ENCODE measurements at places on chromosomes 4 and X.

- H3K36me3 ChIP-seq = no peaks in the 10 kb centered on the region
- H3K27ac ChIP-seq = no peak overlapping the region
- H3K27me3 ChIP-seq = no peaks in the 10 kb centered on the region
- H3K4me3 ChIP-seq = no peak overlapping the region
- DNase-seq = no peak
Observed at GRCh38 chr4:36852856-36853255, 391.7 kb upstream of the NWD2 start.

- H3K27ac ChIP-seq = no peak overlapping the region
- no peak overlapping the region for H3K4me3 ChIP-seq
- no peaks in the 10 kb centered on the region for H3K36me3 ChIP-seq
- no peaks in the 10 kb centered on the region for H3K27me3 ChIP-seq
- no peak for DNase-seq
Observed at GRCh38 chr4:173793937-173794510, 264.0 kb upstream of the HAND2 start.

DNA sequence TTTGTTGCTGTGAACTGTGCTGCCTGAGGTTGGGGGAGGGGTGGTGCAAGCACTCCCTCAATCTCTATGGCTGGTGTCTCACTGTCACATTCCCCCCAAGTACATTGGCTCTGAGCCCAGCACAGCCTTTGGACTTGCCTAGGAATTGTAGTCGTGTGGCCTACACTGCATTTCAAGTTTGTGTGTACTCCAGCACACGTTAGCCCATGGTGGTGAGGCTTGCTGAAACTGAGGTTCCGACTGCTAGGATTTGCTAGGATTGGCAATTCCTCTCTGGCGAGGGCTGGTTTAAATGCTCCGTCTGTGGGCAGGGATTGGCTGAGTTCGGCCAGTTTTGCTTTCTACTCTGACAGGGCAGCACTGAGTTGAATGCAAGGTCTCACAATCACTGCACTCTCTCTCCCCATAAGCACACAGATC lies 121.7 kb upstream of the CXXC4 start:
- H3K4me1 ChIP-seq = no peaks in the 10 kb centered on the region
- H3K36me3 ChIP-seq = no peaks in the 10 kb centered on the region
- H3K27ac ChIP-seq = no peak overlapping the region

DNA sequence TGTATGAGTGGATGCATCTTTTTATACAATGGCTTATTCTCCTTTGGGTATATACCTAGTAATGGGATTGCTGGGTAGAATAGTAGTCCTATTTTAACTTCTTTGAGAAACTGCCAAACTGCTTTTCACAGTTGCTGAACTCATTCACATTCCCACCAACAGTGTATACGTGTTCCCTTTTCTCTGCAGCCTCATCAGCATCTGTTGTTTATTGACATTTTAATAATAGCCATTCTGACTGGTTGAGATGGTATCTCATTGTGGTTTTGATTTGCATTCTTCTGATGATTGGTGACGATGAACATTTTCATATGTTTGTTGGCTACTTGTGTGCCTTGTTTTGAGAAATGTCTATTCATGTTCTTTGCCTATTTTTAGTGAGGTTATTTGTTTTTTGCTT lies 687.0 kb upstream of the EPHA5 start:
- H3K36me3 ChIP-seq = no peaks in the 10 kb centered on the region
- DNase-seq = no peak
- H3K4me3 ChIP-seq = no peak overlapping the region

DNA sequence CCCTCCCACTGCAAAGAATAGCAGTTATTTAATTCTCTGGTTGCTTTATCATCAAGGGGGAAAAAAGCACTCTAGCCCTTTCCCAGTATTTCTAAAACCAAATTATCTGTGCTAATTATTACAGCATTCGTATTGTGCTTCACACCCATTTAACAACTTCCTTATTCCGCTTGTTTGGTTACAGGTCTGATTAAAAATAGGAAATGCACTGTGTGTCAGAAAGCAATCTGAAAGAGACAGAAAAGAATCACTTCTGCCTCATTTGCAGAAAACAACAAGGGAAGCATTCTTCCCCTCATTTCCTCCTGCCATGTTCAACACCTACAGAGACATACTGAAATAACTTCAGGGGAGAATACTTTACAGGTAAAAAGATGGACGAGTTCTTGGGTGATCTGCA lies 114.9 kb upstream of the MAP3K15 start:
- peaks cover 28% of the 10 kb centered on the region for H3K4me1 ChIP-seq
- H3K27ac ChIP-seq = peak overlapping the region; percentile 4
- no peak for DNase-seq
- H3K36me3 ChIP-seq = peaks cover 35% of the 10 kb centered on the region
- no peak overlapping the region for H3K4me3 ChIP-seq
- no peaks in the 10 kb centered on the region for H3K27me3 ChIP-seq

GRCh38 chr4:150315691-150316090 lies 237.4 kb downstream of the DCLK2 start:
- H3K27ac ChIP-seq = no peak overlapping the region
- no peaks in the 10 kb centered on the region for H3K27me3 ChIP-seq
- H3K4me3 ChIP-seq = no peak overlapping the region
- peaks cover 58% of the 10 kb centered on the region for H3K36me3 ChIP-seq

GRCh38 chr4:86033171-86033570 lies 326.7 kb downstream of the MAPK10 start:
- H3K27ac ChIP-seq = no peak overlapping the region
- DNase-seq = no peak
- H3K4me3 ChIP-seq = no peak overlapping the region

DNA sequence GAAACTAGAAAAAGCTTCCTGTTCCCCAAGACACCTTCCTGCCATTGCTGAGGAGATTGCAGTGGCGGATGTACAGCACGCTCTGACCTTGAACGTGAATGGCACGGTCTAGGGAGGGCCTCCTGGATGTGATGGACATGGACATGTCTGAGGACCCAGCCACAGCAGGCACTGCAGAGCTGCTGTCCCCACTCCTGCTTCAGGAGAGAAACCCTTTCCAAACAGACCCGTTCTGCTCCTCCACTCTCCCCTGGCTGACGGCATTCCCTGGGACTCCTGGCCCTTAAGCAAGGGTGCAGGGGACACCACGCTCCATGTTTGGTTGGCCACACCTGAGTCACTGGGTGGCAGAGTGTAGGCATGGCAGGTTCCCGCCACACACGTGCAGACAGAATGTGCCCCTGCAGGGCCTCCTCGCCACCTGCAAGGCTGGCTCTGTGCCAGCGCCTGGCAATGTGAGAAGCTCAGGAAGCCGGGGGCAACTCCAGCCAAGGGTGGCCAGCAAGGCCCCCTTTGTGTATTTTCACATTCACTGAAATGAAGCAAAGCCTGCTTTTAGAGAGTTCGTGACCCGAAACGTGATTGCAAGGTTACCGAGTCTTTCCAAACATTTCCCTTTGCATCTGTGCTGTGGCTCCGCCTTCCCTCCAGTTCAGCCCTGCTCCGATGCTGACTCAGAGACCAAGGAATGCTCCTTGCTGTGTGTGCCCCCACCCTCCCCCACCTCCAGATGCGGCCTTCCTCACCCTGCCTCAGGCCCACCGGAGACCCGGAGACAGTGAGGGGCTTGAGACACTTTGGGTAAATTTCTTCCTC lies 46.1 kb downstream of the HTRA3 start:
- H3K36me3 ChIP-seq = no peaks in the 10 kb centered on the region
- no peaks in the 10 kb centered on the region for H3K4me1 ChIP-seq
- no peak overlapping the region for H3K4me3 ChIP-seq

DNA sequence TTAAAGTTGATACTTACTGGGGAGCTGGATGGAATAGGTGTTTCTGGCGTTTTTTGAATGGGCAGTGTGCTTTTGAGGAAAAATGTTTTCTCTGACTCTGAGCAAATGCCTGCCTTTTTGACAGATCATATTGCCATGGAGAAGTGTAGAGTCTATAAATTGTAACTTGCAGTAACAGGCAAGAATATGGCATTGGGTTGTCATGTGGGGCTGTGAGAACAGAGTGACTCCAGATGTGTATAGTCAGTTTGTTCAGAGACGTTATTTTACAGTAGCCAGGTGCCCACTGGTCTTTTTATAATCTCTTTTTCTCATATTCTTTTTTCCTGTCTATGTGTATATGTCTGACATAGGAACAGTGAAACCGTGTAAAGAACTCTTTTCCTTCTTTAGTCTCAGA lies 40.8 kb downstream of the RAPGEF2 start:
- no peak for DNase-seq
- no peaks in the 10 kb centered on the region for H3K27me3 ChIP-seq
- no peak overlapping the region for H3K4me3 ChIP-seq
- H3K36me3 ChIP-seq = no peaks in the 10 kb centered on the region
- peaks cover 9% of the 10 kb centered on the region for H3K4me1 ChIP-seq
- no peak overlapping the region for H3K27ac ChIP-seq

DNA sequence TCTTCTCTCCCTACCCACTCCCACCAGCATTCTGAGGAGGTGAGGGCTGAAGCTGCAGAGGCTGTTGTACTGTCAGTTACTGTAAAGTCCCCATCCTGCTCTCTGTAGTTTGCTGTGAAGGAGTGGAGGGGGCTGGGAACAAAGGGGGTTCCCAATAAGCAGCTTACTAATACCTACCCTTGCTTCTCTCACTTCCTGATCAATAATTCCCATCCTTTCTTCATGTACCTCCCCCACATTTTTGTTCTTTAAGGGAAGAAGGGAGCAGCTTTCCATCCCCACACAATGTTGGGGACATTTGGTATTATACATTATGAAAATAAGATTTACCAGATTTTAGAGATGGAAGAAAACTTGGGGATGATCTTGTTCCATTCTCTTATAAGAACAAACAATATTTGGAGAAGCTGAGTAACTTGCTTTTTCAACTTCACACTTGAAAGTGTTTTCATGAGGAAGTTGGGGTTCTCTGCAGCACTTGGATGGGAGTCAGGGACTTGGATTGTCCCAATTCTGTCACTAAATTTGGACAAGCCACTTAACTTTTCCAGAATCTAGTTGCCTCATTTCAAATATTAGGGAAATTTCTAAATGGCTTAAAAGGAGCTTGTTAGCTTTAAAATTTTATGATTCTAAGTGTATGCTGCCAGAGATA lies 5.4 kb downstream of the TBC1D1 start:
- no peak overlapping the region for H3K4me3 ChIP-seq
- peaks cover 81% of the 10 kb centered on the region for H3K4me1 ChIP-seq
- H3K36me3 ChIP-seq = peaks cover 16% of the 10 kb centered on the region
- no peak overlapping the region for H3K27ac ChIP-seq
- no peak for DNase-seq
- no peaks in the 10 kb centered on the region for H3K27me3 ChIP-seq

GRCh38 chr4:7124689-7125442 lies 57.0 kb upstream of the GRPEL1 start:
- peaks cover 10% of the 10 kb centered on the region for H3K27me3 ChIP-seq
- H3K36me3 ChIP-seq = no peaks in the 10 kb centered on the region
- H3K27ac ChIP-seq = no peak overlapping the region

- no peak for DNase-seq
- no peak overlapping the region for H3K27ac ChIP-seq
- no peak overlapping the region for H3K4me3 ChIP-seq
- H3K27me3 ChIP-seq = peaks cover 3% of the 10 kb centered on the region
- H3K36me3 ChIP-seq = no peaks in the 10 kb centered on the region
- H3K4me1 ChIP-seq = no peaks in the 10 kb centered on the region
Observed at GRCh38 chr4:89539797-89540711, 232.5 kb upstream of the GPRIN3 start.

DNA sequence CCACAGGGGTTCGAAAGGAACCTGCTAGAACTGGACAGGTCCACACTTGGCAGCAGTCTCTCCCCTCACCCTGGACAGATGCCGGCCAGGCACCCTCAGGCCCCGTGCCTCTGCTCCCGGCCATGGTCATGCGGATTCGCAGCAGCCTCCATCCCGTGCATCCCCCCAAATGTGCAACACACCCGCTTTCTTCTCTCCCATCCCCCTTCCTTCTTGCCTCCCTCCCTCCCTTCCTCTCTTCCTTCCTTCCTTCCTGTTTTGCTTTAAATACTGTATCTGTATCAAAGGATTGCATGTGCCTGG lies 35.0 kb upstream of the HMX1 start:
- H3K4me1 ChIP-seq = no peaks in the 10 kb centered on the region
- no peak overlapping the region for H3K27ac ChIP-seq
- no peak for DNase-seq
- no peak overlapping the region for H3K4me3 ChIP-seq

DNA sequence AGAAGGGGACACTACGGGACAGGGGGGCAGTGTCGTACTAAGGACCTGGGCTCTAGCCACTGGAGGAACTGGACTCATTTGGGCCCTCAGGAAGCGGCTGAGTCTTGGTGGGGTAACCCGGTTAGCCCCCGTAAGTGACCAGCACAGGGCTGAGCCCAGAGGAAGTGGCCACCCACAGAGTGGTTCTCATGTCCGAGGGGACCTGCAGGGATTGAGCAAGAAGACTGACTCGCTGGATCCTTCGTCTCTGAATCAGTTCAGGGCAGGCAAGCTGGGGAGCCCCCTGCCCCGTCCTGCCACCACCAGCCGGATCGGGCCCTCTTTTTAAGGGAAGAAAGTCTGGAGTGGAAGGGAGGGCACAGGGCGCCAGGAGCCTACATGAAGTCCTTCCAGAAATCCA lies 719 bp upstream of the BGN start:
- H3K4me3 ChIP-seq = no peak overlapping the region
- no peak for DNase-seq
- no peaks in the 10 kb centered on the region for H3K36me3 ChIP-seq
- no peaks in the 10 kb centered on the region for H3K27me3 ChIP-seq
- no peak overlapping the region for H3K27ac ChIP-seq

- no peak for DNase-seq
- H3K4me3 ChIP-seq = no peak overlapping the region
- H3K27me3 ChIP-seq = no peaks in the 10 kb centered on the region
- no peaks in the 10 kb centered on the region for H3K36me3 ChIP-seq
- H3K27ac ChIP-seq = no peak overlapping the region
Observed at GRCh38 chr4:136985683-136986082, 546.6 kb downstream of the PCDH18 start.

GRCh38 chr4:85496933-85497332 lies 22.0 kb downstream of the ARHGAP24 start:
- H3K27me3 ChIP-seq = no peaks in the 10 kb centered on the region
- DNase-seq = no peak
- H3K4me3 ChIP-seq = no peak overlapping the region
- peaks cover 73% of the 10 kb centered on the region for H3K4me1 ChIP-seq
- H3K36me3 ChIP-seq = peaks cover 19% of the 10 kb centered on the region

GRCh38 chr4:77624213-77624612 lies 18.6 kb downstream of the CXCL13 start:
- no peaks in the 10 kb centered on the region for H3K4me1 ChIP-seq
- H3K27ac ChIP-seq = no peak overlapping the region
- H3K27me3 ChIP-seq = peaks cover 6% of the 10 kb centered on the region

GRCh38 chr4:105546086-105546485 lies 6.3 kb upstream of the ARHGEF38 start:
- no peaks in the 10 kb centered on the region for H3K4me1 ChIP-seq
- no peak overlapping the region for H3K4me3 ChIP-seq
- DNase-seq = no peak
- H3K27me3 ChIP-seq = peaks cover 4% of the 10 kb centered on the region

GRCh38 chrX:138885886-138886285 lies 174.4 kb upstream of the FGF13 start:
- H3K36me3 ChIP-seq = no peaks in the 10 kb centered on the region
- no peak overlapping the region for H3K4me3 ChIP-seq
- no peaks in the 10 kb centered on the region for H3K4me1 ChIP-seq
- DNase-seq = no peak

GRCh38 chrX:26597981-26598380 lies 382.0 kb downstream of the MAGEB5 start:
- no peak overlapping the region for H3K4me3 ChIP-seq
- H3K27me3 ChIP-seq = no peaks in the 10 kb centered on the region
- H3K4me1 ChIP-seq = no peaks in the 10 kb centered on the region
- no peak overlapping the region for H3K27ac ChIP-seq
- DNase-seq = no peak
- H3K36me3 ChIP-seq = no peaks in the 10 kb centered on the region

- H3K4me3 ChIP-seq = no peak overlapping the region
- no peak overlapping the region for H3K27ac ChIP-seq
- no peak for DNase-seq
- H3K4me1 ChIP-seq = peaks cover 13% of the 10 kb centered on the region
- peaks cover 6% of the 10 kb centered on the region for H3K36me3 ChIP-seq
Observed at GRCh38 chr4:48337731-48338130, 3.6 kb upstream of the SLAIN2 start.
